ENCODE measurements at places on chromosomes 7 and 10.

DNA sequence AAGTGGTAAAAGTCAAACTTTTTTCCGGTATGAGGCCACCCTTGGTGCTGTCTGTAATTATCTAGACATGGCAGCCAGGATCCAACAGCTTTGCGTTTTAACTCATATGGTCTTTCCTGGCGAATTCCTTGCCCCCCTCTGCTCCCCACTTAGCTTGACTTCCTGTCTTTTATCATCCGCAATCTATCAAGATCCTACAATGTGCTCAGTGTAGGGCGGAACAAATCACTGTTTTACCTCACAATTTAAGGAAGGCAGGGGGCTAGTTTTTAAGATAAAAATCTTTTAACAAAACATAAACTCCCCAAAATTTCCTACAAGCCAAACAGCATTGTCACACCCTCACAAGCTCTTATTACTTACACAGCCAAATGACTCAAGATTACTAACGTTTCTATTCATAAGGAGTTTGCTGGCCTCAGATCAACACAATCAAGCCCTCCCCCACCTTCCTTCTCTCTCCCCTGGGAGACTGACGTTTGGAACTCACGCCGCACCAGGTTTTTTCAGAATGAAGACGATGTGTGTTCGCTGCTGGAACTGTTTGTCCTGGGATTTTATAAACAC, 1.3 kb upstream of the CDK14 start:
- no peak for DNase-seq

DNA sequence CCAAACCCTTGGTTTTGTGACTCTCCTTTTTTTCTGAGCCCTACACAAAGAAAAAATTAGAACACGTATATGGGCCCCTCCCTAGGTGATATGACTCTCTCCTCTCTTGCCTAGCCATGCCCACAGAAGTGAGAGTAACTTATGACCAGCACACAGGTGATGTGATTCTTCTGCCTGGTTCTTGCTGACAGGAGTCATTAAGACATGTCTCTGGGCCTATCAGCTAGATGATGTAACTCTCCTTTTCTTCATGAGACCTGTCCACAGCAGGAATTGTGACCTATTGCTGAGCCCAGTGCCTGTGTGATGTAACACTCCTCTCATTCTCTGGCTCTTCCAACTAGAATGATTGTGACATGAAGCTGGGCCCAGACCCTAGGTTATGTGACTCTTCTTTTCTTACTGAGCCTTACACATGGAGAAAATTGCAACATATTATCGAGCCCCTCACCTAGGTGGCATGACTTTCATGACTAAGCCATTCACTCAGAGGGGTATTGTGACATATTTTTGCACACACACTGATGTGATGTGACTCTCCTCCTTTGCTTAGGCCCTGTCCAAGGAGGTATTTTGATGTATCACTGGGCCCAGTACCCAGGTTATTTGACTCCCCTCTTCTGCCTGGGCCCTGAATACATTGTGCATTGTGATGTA, 31.4 kb upstream of the ZNF107 start:
- DNase-seq = no peak

DNA sequence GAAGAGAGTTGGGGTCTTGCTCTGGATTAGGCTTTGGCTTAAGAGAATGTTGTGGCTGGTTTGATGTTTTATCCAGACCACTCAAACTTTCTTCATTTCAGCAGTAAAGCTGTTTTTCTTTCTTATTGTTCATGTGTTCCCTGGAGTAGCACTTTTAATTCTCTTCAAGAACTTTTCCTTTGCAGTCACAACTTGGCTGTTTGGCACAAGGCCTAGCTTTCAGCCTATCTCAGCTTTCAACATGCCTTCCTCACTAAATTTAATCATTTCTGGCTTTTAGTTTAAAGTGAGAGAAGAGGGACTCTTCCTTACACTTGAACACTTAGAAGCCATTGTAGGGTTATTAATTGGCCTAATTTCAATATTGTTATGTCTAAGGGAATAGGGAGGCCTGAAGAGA, 18.1 kb downstream of the CCDC126 start:
- no peak for DNase-seq

GRCh38 chr7:66460921-66461361, 167.7 kb upstream of the KCTD7 start:
- no peak for DNase-seq

DNA sequence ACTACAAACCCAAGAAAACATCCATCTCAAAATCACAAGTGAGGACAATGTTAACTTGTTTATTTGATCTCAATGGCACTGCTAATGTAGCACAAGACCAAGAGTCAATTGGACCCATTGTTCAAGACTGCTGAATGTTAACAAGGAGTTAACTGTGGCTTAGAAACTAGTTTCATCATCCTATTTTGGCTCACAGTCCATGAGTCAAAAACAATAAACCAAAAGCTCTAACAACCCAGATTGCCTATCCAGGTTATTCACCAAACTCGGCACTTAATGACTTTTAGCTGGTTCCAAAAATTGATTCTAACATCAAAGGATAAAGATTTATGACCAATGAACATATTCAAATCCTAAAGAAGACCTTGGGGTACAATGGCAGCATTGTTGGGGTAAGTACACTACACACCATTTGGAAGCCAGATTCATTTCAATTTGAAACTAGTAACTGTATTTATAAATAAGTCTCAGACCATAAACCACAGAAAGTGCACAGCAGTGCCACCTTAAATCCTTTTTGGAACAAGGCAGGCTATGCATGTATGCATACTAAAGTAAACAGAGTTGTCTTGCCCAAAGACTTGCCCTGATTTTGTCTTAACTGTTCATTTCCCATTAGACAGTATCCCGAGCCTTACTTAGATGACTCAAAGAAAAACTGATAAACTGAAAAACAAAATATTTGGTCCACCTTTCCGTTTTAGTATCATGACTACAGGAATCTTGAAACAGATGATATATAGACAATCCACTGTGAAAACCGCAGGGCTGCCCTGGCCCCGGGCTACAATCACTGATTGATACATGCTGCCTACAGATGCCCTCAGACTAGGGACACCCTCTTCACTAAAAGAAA, 84.5 kb downstream of the SRPK2 start:
- peak; percentile 95 for DNase-seq

- no peak for DNase-seq
Measured at GRCh38 chr7:41103331-41103730, 599.6 kb downstream of the INHBA start.

- DNase-seq = no peak
Measured at GRCh38 chr7:87129848-87130247, 22.4 kb upstream of the DMTF1 start.

- DNase-seq = peak; percentile 13
Measured at GRCh38 chr10:36574207-36574606, 551.2 kb upstream of the ANKRD30A start.

DNA sequence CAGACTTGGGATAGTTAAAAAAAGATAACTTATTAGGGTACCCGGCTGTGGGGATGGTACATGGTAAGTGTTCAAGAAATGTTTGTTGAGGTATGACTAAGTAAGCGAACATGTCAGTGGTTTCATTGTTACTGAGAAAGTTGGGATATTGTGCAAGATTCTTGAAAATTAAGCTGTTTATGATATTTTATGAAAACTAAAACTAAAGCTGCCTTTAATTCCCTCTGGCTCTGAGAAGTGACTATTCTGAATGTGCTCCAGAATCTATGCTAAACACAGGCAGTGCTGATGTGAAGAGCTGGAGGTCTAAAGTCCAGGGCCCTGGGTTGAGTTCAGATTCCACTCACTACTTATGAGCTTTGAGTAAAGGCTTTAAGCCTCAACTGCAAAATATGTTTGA, 72.9 kb downstream of the AOAH start:
- no peak for DNase-seq
